Neural progenitor cell (in vitro differentiated cells): ENCODE measurements at places on chromosomes 3 and 15. TPM values are rescaled to one million over a fixed set of nuclear protein-coding genes. Genes with fewer than 3 reads are reported as not detected.

The NANOGP8 gene
- 1.5 TPM in 1 of 2 replicates, not detected in the other for total RNA-seq

The XXYLT1 gene
- total RNA-seq = 16.4 and 39.0 TPM in 2 replicates

The PAQR9 gene
- 1.7 and 2.2 TPM in 2 replicates for total RNA-seq

The MASP1 gene
- total RNA-seq = 0.96 and 3.3 TPM in 2 replicates

The RASA2 gene
- 40.3 and 48.4 TPM in 2 replicates for total RNA-seq

The EPHB3 gene
- total RNA-seq = 2.3 and 3.6 TPM in 2 replicates
